ENCODE measurements at places on chromosomes 2 and 18.

DNA sequence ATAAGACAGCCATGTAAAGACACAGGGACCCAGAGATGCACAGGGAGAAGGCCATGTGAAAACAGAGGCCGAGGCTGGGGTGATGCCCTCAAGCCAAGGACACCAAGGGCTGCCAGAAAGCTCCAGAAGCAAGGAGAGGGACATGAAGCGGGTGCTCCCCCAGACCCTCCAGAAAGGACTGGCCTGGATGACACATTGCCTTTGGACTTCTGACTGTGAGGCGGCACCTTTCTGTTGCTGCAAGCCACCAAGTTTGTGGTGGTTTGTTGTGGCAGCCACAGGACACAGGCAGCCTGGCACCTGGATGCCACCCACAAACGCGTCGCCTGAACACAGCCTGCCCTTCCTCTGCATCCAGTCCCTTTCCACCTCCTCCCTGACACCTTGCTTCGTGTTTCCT, 67.1 kb downstream of the RHOB start:
- DNase-seq: no peak

DNA sequence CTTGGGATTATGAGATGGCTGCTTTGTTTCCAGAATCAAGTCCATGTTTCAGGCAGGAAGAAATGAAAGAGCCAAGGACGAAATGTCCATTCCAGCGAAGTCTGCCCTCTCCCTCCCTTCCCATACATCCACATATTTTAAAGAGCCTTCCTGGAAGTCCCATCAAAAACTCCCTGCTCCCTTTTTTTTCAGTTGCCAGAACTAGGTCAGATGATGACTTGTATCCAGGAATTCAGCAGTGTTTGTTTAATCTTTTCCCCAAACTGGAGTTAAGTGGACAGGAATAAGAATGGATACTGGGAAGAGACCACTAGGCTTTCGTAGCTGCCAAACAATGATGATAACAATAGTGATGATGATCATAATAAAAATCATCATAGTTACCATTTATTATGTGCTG, 198.7 kb downstream of the MEIS1 start:
- DNase-seq: no peak

DNA sequence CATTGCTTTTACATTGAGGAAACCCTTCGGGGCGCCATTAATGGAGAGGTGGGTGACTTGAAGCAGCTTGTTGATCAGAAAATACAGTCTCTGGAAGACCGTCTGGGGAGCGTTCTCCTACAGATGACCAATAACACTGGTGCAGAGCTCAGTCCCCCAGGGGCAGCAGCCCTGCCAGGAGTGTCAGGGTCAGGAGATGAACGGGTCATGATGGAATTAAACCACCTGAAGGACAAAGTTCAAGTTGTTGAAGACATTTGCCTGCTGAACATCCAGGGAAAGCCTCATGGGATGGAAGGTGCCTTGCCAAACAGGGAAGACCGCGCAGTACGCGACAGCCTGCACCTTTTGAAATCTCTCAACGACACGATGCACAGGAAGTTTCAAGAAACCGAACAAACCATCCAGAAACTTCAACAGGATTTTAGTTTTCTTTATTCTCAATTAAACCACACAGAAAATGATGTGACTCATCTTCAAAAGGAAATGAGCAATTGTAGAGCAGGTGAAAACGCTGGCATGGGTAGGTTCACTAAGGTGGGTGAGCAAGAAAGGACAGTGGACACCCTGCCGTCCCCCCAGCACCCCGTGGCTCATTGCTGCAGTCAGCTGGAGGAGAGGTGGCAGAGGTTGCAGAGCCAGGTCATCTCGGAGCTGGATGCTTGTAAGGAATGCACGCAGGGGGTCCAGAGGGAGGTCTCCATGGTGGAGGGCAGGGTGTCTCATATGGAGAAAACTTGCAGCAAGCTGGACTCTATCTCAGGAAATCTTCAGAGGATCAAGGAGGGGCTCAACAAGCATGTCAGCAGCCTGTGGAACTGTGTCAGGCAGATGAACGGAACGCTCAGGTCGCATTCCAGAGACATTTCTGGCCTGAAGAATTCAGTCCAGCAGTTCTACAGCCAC, 45.0 kb downstream of the EMILIN2 start:
- DNase-seq: no peak

DNA sequence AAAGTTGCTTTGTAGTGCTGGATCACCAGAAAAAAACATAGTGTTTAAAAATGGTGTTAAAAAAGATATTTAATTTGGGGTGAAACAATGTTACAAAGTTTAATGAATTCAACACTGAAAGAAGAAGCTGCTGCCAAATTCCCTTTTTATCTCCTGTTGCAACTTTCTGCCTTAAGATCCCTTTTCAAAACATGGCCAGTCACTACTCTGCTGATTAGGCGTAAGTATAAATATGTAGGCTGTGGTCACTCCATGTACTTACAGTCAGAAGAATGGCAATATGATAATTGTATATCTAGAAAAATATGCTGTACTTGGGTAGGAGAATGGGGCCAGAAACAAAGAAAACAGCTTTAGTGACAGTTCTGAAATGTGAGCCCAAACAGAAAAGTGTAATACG, 123.5 kb upstream of the ZBTB14 start:
- DNase-seq: no peak

- no peak for DNase-seq
Observed at GRCh38 chr2:152883951-152884487, 165.6 kb downstream of the ARL6IP6 start.

GRCh38 chr2:232955856-232956255, 57.2 kb downstream of the NGEF start:
- no peak for DNase-seq

DNA sequence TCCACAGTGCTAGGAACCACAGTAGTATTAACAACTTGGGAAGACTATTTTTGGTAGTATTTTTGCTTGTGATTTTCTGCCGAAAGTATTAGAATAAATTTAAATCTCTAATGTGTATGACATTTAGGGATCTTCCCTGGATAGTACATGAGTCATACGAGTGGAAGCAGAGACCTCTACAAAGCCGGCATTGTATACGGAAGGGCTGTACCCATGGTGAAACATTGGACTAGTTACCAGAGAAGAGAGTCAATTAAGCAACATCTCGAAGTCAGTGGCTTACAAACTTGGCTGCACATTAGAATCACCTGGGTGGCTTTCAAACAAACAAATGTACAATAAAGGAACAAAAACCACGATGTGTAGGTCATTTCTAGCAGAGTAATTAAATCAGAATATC, 1131.7 kb upstream of the LRRTM1 start:
- no peak for DNase-seq

All from NCI-H1092 (cell line).